ENCODE measurements at places on chromosomes 4 and X.
A peak's percentile ranks its signal among the peaks of the same experiment; 100 is the strongest.

DNA sequence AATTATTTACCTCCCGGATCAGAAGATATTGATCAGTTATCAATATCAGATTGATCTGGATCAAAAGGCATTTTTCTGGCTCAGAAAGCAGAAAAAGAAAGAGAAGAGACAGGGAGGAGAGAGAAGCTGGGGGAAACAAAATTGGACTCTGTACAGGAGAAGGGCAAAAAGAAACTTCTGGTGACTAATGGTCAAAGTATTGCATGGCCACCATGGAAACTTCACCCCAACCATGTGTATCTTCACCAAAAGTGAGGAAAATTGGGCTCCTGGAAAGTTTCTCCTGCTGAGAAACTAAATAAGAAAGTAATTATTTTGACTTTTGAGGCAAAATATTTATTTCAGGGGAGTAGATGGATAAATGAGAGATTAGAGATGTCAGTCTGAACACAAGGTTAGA, 33.9 kb downstream of the RNF150 start:
- DNase-seq, result no peak

- no peak for DNase-seq
Observed at GRCh38 chr4:188941524-188942119, 802.4 kb downstream of the TRIML1 start.

DNA sequence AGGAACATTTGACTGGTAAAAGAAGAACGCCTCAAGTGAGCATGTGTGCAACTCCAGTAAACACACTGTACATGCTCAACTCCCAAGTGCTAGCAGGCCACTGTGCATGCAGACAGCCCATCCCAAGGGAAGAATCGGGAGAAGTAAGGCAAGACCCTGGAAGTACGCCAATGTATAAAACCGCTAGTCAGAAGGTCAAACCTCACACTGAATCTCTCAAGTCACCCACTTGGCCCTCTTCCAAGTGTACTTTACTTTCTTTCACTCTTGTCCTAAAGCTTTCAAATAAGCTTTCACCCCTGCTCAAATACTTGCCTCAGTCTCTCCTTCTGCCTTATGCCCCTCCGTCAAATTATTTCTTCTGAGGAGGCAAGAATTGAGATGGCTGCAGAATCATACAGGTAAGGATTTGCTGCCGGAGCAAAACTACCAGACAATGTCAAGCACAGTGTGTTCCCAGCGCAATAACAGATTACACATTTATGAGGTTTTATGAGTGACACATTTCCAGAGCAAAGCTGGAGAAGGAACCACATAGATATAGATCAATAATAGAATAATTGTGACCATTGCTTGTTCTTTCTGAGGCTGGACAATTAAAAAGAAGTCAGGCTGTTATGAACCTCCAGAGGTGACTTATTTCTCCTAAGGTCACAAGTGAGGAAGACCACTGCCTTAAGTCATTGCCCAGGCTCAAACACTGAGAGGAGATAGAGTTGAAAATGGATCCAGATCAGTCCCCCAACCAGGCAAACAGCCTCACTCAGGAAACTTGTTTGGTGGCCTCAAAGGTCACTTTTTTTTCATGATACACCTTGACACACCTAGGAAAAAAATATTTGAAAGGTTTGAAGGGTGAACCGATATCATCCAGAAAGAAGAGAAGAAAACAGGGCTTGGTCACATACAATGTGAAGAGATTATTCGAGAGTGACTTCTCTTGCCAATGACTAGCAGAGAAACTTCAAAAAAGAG, 26.3 kb downstream of the CXCL1 start:
- no peak for DNase-seq

- DNase-seq, result no peak
Observed at GRCh38 chr4:81651243-81651899, 179.7 kb upstream of the RASGEF1B start.

GRCh38 chr4:92368653-92369052, 64.9 kb downstream of the GRID2 start:
- DNase-seq, result no peak

- no peak for DNase-seq
Observed at GRCh38 chrX:68942104-68942503, 113.3 kb downstream of the EFNB1 start.

GRCh38 chr4:60133375-60133774, 1066.8 kb upstream of the ADGRL3 start:
- DNase-seq, result no peak

DNA sequence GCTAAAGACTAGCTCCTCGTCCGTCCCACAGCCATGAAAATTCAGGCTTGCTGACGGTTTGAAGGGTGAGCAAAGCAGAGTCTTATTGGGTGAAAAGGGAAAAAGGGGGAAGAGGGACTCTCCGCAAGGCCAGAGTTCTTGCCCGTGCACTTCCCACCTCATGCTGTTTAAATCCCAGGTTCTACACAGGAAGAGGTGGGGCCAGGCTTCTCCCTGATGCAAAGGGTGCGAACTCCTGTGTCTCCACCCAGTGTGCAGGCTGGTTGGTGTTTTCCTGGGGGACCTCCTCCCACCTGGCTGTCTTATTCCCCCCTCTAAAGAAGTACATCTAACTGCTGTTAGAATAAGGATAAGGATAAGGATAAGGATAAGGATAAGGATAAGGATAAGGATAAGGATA, 18.0 kb upstream of the LANCL3 start:
- no peak for DNase-seq

DNA sequence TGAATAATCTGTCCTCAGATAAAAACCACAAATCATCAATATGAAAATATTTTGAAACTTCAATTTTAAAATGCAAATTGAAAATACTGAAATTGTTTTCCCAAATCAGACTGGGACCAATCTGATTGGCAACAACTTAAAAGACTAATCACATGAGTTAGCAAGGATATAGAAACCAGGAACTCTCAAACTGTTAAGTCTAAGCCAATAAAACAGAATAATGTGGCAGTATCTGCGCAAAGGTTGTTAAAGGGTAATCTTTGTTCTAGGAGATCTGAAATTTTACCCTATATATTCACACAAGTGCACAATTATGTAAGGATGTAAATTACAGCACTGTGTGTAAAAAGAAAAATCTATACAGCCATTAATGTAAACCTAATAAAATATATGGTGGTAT, 29.7 kb downstream of the EIF4E start:
- no peak for DNase-seq

GRCh38 chr4:29708473-29708872, 1011.7 kb upstream of the PCDH7 start:
- DNase-seq, result no peak

- DNase-seq, result no peak
Observed at GRCh38 chr4:177478496-177478895, 36.3 kb upstream of the AGA start.

GRCh38 chrX:68872171-68872570, 43.4 kb downstream of the EFNB1 start:
- no peak for DNase-seq

GRCh38 chr4:153296040-153296823, 48.3 kb upstream of the MND1 start:
- no peak for DNase-seq

DNA sequence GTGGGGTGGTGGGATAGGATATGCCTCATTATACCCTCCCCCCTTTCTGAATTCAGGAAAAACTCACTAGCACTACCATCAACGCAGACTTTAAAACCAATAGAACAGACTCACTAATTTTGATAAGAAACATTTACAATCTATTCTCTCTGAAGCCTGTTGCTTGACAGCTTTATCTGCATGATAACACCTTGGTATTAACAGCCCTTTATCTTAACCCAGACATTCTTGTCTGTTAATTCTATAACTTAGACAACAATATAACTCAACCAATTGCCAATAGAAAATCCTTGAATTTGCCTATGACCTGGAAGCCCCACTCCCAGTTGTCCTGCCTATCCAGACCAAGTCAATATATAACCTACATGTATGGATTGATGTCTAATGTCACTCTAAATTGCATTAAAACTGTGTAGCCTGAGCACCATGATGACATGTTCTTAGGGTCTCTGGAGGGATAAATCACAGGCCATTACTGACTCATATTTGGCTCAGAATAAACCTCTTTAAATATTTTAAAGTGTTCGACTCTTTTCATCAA, 1.5 kb upstream of the UGT2A3 start:
- DNase-seq, result no peak

- DNase-seq, result no peak
Observed at GRCh38 chr4:158869761-158870160, 100.9 kb downstream of the FNIP2 start.

GRCh38 chrX:36198575-36198974, 279.0 kb downstream of the CFAP47 start:
- no peak for DNase-seq

DNA sequence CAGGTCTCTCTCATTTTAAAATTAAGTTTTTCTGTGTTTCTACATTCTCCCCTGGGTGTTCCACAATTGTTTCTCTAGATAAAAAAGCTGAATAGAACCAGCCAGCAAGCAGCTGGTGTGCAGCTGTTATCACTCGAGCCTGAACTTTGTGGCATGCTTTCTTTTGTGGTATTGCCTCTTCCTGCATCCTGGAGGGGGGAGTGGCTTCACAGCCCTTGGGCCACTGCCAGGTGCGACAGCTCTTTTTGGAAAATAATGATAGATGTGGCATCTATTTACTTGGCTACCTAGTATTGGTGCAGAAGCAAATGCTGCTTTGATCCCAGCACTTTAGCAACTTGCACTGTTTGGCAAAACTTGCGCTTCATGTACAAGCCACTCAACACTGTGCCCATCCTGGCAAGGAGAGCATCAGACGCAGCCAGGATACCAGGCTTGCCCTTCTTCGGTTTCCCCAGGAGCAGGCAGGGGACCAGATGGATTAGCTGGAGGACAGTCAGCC, 69.4 kb downstream of the HMGB2 start:
- DNase-seq, result peak; percentile 50

- no peak for DNase-seq
Observed at GRCh38 chrX:55796496-55796895, 78.9 kb downstream of the RRAGB start.

DNA sequence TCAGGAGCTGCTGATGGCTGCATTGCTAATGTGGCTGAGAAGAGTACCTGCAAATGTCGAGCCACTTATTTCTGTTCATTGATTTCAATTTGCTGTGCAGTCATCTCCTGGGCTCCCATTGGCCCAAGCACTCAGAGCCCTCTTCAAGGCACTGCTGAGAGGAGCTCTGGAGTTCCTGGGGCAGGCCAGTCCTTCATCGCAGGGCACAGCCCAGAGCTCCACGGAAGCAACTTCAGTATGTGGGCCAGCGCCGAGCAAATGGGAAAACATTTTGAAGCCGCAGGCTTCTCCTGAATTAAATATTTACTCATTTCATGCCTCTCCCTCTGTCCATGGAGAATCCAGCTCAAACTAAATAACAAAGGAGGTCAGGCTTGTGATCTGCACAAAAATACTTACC, 383.3 kb downstream of the BCOR start:
- no peak for DNase-seq

GRCh38 chrX:15493118-15493962, at the start of gene PIR:
PIR (minus strand) TSS chrX:15493333; CDS start chrX:15491257, 2,076 bp downstream.
- peak; percentile 86 for DNase-seq

DNA sequence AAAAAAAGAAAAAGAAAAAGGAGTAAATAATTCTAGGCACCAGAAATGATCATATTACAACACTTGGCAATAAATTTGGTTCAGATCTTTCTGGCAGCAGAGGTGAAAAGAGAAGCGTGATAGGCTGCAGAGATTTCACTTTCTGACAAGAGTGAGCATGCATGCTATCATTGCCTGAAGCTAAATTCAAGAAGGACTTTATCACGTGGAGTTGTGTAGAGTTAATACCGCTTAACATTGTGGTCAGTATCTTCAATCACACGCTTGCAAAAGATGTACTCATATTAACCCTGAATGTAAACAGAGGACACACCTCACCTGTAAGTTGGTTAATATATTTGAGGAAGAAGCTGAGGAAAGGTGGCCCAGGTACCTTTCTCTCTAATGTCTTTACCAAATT, 31.4 kb upstream of the RBPJ start:
- DNase-seq, result no peak

DNA sequence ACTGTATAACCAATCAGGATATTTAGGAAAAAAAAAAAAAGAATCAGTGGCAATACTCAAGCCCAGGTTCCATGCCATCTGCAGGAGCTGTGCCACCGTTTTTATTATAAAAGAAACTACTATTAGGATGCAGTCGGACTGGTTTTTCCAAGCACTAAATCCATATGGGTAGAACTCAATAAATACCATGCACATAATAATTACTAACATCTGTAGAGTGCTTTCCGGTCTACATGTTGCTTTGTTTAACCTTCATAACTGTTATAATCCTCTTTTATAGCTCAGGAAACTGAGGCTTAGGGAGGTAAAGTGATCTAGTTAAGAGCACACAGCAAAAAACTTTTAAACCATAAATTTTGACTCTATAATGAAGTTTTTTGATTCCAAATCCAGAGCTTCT, 24.0 kb downstream of the ARSJ start:
- no peak for DNase-seq

DNA sequence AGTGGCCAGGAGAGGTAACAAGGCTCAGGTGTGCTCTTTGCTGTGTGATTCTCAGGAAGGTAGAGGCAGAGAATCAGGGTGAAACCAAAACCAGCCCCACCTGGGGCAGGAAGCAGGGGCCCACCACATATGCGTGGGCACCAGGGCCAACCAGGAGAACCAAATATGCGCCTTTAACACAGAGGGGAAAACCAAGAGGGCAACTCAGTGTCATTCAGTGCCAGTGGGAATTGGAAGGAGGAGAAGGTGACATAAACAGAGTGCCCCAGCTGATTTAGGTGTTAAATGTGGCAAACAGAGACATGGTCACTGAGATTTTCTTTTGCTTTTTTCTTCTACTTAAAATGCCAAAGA, 106.8 kb upstream of the MAMLD1 start:
- DNase-seq, result no peak

- no peak for DNase-seq
Observed at GRCh38 chrX:40240844-40241243, 143.1 kb upstream of the BCOR start.

GRCh38 chr4:101823864-101824263, 33.3 kb downstream of the BANK1 start:
- no peak for DNase-seq

DNA sequence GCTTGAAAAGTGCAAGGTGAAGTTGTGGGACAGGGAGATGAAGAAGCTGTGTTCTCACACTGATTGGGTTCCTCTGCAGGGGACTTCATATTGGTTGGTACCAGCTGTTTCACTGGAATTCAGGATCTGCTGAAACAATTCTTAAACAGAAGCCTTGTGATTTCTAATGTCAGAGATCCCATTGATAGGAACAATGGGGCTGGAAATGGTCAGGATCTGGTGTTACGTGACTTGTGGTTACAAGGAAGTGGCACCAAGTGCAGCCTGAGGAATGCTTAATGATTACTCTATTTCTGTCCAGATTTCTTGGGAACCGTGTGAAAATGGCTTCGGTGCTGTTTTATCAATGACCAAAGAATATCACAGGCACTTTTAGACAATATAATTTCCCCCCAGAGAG, 68.1 kb downstream of the MOSPD2 start:
- DNase-seq, result no peak

DNA sequence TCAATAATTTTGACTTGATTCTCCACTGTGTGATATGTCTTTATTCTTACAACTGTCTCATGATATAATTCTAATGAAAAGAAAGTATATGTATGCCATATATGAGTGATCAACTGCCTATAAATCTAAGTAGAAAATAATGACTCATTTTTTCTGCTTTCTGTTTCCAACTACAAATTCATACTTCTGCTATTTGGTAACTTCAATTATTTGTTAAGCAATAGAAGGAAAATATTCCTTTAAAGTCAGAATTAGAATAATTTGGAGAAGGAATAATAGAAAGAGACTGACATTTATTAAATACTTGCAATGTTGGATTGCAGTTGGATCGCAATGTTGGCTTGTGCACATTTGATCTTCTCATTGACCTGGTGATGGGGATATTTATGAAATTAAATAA, 204.2 kb upstream of the PACRGL start:
- no peak for DNase-seq

GRCh38 chr4:92304606-92305005, 840 bp downstream of the GRID2 start:
- DNase-seq, result no peak

GRCh38 chr4:99210789-99211188, 8.3 kb downstream of the ADH6 start:
- DNase-seq, result no peak
